NCI-H2081 (cell line): ENCODE measurements at places on chromosomes 12 and 14.

GRCh38 chr12:41439801-41440200, 251.7 kb downstream of the PDZRN4 start:
- no peak for DNase-seq

DNA sequence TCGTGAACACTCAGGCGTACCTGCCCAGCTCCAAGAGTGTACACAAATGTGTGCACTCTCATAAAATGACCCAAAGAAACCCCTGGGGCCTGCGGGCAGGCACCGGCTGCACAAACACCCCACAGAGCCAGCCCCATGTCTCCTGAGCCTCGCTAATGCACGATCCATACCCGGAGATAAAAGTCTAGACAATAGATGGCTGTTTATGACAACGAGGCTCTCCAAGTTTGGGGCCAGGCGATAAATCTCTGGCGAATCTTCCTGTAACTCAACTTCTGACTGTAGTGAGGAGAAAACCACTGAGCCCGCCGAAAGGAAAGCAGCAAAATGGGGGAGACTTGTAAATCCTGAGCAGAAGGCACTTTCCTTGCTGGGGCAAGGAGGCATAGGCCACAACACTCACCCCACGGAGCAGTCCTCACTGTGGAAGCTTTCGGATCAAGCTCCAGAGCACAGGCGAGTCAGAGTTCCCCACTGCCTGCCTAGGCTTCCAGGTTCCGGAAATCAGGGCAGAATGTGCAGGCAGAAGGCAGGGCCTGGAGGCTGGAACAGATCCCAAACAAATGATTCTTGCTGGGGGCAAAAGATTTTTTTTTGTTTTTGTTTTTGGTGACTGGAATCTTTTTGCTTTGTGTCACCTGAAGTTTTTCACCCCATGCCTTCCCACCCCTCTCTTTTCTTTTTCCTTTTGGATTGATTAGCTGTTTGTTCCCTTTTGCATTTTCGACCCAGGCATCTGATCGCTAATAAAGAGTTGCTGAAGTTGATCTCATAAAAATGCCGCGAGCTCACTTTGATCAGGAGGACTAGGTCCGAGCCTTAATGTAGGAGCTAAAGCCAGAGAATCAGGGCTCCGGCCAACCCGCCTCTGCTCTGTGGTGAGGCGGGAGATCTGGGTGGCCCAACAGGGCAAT, 4.5 kb upstream of the HOXC11 start:
- DNase-seq: no peak

- DNase-seq: no peak
Observed at GRCh38 chr12:64655141-64655540, 44.8 kb downstream of the RASSF3 start.

DNA sequence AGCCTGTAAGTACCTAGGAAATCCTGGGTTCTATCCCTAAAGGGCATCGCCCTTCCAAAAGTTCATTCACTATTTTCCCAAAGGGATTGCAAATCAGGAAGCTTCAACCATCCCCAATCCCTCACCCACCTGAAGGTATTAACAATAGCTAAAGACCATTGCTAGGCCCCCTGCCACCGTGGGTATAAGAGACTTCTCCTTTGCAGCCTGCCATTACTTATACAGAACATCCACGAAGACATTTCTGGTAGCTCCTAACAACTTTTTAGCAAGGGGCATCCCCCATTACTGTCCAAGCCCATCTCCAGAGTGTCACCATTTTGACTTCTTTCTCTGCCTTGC, 384 bp upstream of the SMUG1 start:
- DNase-seq: no peak

DNA sequence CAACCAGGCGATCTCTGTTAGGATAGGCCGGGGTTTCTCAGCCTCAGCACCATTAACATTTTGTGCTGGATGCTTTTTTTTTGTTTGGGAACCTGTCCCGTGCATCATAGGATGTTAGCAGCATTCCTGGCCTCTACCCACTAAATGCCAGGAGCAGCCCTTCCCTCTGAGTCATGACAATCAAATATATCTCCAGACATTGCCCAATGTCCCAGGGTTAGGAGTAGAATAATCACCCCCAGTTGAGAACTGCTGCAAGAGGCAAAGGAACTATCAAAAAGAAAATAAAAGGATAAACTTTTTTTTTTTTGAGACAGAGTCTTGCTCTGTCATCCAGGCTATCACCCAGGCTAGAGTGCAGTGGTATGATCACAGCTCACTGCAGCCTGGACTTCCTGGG, 76.0 kb downstream of the ACACB start:
- DNase-seq: no peak

GRCh38 chr14:95901054-95901453, 24.4 kb downstream of the TUNAR start:
- no peak for DNase-seq

DNA sequence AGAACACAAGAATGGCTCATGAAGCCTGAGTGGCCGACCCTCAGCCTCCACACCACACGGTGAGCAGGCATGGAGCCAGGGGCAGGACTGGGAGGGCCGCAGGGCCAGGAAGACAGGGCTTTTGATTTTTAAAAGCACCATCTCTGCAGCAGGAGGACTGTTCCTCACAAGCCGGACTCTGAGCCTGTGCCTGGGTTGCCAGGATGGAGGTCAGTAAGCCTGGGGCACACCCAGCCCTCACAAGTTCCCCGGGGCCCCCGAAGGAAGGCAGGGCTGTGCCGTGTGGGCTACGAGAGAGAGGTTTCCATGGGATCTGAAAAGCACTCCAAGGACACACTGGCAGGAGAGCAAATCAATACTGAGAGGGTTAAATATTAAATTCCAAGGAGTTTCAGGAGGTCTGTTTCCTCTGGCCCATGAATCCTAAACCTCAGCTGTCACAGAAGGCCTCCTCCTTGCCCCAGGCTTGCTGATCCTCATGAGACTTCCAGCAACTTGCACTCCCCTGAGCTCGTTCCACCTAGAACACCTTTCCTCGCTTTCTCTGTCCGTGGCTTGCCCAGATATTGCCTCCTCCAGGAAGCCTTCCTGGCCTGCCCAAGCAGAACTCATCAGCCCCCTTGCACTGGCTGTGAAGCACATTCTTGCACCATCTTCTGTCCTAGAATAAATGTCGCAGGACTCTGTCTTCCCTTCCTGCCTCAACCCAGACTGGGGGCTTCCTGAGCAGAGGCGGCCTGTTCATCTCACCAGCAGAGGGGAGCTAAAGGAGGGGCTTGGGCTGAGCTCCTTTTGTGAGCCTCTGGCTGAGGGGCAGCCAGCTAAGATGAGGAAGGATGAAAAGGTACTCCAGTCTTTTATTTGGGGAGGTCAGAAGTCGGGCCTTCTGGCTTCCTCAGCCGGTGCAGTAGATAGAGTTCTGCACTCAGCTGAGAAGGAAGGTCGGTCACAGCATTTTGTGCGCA, 64.6 kb downstream of the CCDC88C start:
- no peak for DNase-seq

DNA sequence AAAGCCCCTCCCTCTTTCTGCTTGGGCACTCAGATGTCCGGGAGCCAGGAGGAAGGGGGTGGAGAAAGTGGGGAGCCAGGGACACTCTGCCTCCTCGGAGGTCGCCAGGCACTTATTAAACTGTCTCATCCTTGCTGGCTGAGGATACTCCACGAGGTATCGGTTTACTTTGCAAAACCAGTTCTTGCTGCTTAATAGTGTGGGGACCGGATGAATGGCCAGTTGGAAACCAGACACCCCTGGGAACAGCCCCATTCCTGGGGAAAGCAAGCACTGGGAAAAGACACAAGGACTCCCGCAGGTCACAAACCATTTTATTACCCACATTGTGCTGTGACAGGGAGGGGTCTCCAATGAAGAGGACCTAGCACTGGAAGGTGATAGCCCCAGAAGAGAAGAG, 34.2 kb downstream of the CCDC88C start:
- no peak for DNase-seq

DNA sequence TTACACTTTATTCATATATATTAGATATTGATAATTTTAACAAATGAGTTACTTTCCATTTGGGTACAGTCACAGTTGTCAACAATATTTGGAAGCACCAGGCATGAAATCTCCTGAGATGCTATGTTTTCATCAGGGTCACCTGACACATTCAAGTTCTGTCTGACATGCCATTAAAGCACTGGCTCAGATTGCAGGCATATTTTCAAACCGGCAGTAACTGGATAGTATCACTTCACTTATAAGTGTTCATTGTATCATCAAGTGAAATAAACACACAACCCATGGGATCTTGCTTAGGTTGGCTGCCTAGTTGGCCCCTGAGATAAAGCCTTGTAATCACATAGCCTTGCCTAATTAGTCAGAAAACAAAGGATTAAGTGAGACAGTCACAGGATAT, 4.8 kb downstream of the IFNG start:
- no peak for DNase-seq

- peak; percentile 40 for DNase-seq
Observed at GRCh38 chr14:103008768-103009357, 48.5 kb downstream of the CDC42BPB start.

DNA sequence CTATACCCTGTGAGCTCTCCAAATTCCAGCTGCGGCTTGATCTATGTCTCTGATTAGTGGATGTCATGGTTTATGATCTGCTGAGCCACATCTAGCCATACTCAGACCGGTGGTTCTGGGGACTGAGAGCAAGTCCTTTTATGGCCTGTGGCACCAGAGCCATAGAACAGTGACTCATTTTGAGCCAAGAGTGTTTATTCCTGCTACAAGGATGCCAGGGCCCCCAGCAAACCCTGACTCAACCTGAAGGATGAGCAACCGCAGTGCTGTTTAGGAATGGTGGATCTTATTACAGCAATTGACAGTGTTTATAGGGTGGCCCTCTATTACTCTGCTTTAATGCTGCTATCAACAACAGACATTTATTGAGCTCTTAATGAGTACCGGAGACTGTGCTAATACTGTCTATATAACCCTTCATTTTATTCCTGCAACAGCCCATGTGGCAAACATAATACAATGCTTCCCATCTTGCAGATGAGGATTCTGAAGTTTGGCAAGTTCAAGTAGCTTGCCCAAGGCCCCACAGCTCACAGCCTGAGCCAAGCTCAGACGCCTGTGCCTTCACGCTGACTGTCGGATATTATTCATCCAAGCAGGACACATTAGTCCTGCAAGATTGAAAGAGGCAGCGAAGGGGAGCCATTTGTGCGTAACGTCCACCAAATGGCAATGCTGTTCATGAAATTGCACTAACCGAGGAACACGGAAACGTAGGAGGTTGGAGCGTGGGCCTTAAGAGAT, 273.6 kb upstream of the PWP1 start:
- no peak for DNase-seq

DNA sequence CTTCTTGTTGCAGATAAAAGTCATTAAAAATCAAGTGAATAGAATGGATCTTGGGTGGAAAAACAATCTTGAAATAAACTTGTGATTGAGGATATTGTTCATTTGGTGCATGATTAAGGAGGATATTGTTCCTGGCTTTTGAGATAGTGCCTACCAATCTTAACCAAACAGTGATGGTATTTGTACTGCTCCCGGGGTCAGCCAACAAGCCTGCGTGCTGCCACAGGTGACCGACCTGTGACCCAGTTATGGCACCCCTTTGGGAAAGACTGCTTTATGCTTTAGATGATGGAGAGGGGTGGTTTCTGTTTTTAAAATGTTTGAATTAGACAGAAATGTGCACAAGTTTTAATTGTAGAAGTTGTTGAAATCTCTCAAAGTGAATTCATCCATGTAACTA, 41.6 kb downstream of the SUDS3 start:
- no peak for DNase-seq

GRCh38 chr12:48958049-48958388, 732 bp upstream of the ARF3 start:
- no peak for DNase-seq

- DNase-seq: no peak
Observed at GRCh38 chr12:76106631-76107030, 22.1 kb upstream of the NAP1L1 start.

GRCh38 chr12:111773801-111774551, 7.2 kb downstream of the ALDH2 start:
- no peak for DNase-seq

- DNase-seq: no peak
Observed at GRCh38 chr14:93245764-93246420, 38.8 kb downstream of the UBR7 start.

DNA sequence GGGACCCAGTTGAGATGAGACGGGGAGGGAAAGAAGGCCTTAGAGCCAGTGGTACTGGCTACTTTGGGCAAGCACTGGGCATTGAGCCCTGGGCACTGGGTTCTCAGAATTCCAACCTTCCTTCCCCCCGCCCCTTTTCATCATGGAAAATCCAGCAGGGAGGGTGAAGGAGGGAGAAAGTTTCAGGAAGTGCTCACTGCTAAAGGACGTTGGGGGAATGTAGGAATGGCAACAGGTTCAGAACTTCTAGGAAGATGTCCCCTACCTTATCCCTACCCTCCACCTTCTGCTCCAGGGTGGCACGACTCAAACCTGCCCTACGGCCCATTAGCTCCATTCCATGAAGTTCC, 4.2 kb upstream of the TNS2 start:
- DNase-seq: no peak

- no peak for DNase-seq
Observed at GRCh38 chr12:674272-674781, 11.1 kb upstream of the NINJ2 start.

- DNase-seq: peak; percentile 69
Observed at GRCh38 chr14:87615822-87616679, 376.9 kb downstream of the GALC start.

DNA sequence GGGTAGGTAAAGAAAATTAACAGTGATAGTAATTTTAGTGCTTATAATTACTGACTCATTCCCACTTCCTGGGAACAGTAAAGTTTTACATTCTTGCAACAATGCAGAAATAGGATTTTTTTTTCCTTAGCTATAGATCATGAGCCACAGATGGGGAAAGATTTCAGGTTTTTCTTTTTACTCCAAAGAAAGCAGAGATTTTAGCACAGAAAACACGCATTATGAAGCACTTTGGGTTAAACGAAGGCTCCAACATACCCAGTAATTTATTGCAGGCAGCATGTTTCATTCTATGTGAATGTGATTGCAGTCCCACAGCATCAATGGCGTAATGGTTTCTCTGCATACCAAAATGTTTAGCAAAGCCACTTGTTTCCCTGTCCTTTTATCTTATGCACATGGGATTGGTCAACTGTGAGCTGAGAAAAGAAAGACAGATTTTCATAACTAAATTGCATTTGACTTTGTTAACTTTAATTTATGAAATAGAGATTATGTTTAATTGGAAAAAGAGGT, 124.6 kb upstream of the E2F7 start:
- no peak for DNase-seq

DNA sequence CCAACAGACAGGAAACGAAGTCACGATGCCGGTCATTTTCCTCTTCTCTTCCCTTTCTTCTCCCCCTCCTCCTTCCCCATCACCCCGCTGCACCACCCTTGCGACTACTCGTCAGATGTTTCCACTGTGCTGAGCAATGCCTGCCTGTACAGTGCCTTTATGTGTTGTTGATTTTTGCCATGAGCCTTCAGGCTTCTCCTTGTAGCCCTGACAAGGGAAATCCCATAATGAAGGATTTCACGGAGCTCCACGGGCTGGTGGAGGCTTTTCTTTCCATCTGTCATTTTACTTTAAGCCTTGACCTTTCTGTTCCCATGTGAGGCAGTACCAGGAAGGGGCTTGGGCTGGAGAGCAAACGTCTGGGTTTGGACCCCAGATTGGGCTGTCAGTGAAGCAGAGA, 28.7 kb upstream of the CCND2 start:
- DNase-seq: no peak
